ENCODE measurements at places on chromosomes 11 and 22. TPM values are rescaled to one million over a fixed set of nuclear protein-coding genes. Genes with fewer than 3 reads are reported as not detected.

The HEPHL1 gene
- not detected for total RNA-seq

The SUSD2 gene
- not detected for total RNA-seq

The PAMR1 gene
- total RNA-seq, result 151 TPM

The TRIM48 gene
- not detected for total RNA-seq

The C11orf21 gene
- not detected for total RNA-seq

The CNGA4 gene
- total RNA-seq, result not detected

The DKK3 gene
- total RNA-seq, result 189 TPM

The GTSE1 gene
- 6.1 TPM for total RNA-seq

The RFPL3 gene
- total RNA-seq, result not detected

The DMC1 gene
- total RNA-seq, result 3.7 TPM

All from GM23248 (cell line).